ENCODE measurements at places on chromosomes 5 and 9. TPM values are rescaled to one million over a fixed set of nuclear protein-coding genes. Genes with fewer than 3 reads are reported as not detected.

COQ4 gene
- total RNA-seq, result 29.8 TPM

LCNL1 gene
- 0.31 TPM for total RNA-seq

SHISAL2B gene
- not detected for total RNA-seq

SMIM32 gene
- total RNA-seq, result not detected

ACOT12 gene
- not detected for total RNA-seq

FOXD4 gene
- not detected for total RNA-seq

NXNL2 gene
- 0.72 TPM for total RNA-seq

KDM4C gene
- 51.6 TPM for total RNA-seq

GLIPR2 gene
- total RNA-seq, result 49.3 TPM

IL4 gene
- not detected for total RNA-seq

FRMPD1 gene
- total RNA-seq, result 3.3 TPM

SCGB3A1 gene
- total RNA-seq, result 16.5 TPM

CHSY3 gene
- total RNA-seq, result 7.6 TPM

IL3 gene
- not detected for total RNA-seq

CBY3 gene
- not detected for total RNA-seq

NOXA1 gene
- total RNA-seq, result 1.2 TPM

C7 gene
- total RNA-seq, result 2.2 TPM

FAF2 gene
- 24.2 TPM for total RNA-seq

Measured in tongue (tissue), 3 donors.